ENCODE measurements at places on chromosomes 4 and X.

GRCh38 chrX:111086591-111087006 lies 9.4 kb upstream of the PAK3 start:
- no peak for DNase-seq

GRCh38 chr4:155405059-155405458 lies 28.3 kb upstream of the MAP9 start:
- no peak for DNase-seq

GRCh38 chr4:122832732-122833131 lies 6.1 kb downstream of the FGF2 start:
- DNase-seq: no peak

GRCh38 chr4:30839583-30840520 lies 119.7 kb downstream of the PCDH7 start:
- DNase-seq: no peak

DNA sequence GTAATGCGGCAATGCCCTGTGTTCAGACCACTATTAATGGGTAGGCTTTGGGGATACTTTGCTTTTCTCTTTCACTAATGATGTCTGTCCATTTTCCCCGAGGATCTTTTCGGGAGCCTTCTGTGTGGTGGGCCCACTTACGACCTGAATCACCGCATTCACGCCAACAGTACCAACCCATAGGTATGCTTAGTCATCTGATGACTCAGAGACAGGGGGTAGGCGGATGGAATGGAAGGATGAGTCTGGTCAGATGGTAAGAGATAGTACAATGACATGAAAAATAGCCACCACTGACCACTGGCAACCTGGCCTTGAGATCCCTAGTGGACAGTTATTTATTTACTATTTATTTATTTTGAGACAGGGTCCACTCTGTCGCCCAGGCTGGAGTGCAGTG lies 76.0 kb upstream of the DHRSX start:
- no peak for DNase-seq
